ENCODE measurements at places on chromosomes 5 and 9.

- DNase-seq: no peak
Measured at GRCh38 chr5:159463590-159464321, 133.5 kb upstream of the IL12B start.

DNA sequence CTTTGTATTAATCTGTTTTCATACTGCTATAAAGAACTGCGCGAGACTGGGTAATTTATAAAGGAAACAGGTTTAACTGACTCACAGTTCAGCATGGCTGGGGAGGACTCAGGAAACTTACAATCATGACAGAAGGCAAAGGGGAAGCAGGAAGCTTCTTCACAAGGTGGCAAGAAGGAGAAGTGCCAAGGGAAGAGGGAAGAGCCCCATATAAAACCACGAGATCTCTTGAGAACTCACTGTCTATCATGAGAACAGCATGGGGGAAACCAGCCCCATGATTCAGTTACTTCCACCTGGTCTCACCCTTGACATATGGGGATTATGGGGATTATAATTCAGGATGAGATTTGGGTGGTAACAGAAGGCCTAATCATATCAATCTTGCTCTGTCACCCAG is 60.9 kb upstream of the CHD1 start:
- DNase-seq: no peak

DNA sequence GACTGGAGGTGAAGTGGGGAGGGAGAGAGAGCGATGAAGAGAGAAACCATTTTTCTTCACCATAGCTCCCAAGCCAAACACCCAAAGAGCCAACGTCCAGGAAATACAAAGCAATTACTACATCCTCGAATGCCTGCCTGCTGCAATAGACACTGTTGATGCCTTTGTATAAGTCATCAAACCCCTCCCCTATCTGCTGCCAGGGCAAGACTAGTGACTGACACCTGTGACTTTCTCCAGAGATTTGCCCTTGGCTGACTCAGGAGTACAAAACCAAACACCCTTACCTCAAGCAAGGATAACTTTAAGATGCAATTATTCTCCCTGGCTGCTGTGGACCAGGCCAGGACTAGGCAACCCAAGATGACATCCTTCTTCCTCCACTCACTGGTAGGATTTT is 81.8 kb upstream of the RASA1 start:
- DNase-seq: no peak

DNA sequence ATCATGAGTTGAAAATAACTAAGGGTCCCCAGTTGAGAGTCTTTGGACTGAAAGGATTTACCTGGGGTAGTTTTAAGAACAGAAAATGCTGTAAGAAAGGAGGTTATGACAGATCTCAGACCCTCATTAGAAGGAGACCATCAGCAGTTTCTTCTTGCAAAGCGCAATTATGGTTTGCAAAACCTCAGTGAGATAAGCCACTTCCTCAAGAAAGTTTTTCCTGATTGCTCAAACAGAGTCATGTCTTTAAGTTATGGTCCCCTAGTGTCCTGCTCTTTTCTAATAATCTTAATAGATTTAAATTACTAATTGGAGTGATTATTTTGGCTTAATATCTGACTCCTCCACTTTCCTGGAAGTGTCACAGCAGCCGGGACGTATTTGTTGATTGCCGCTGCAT is 293.2 kb upstream of the KLF4 start:
- DNase-seq: no peak

GRCh38 chr5:59616413-59616812 is 277.1 kb downstream of the PDE4D start:
- DNase-seq: no peak

DNA sequence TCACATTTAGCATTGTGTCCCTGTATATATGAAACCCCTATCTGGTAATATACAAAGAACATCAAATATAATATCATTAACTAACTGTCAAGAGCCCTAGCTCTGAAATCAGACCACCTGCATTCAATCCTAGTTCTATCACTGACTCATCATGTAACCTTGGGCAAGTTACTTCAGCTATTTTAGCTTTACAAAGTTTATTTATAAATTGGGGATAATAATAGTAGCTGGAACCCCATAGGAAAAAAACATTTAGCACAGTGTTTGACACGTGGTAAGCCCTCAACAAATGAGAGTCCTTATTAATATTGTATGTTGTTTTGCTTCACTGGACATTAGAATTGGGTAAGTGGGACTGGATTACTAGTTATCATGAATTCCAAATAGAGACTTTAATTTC is 157.5 kb downstream of the EBF1 start:
- no peak for DNase-seq

DNA sequence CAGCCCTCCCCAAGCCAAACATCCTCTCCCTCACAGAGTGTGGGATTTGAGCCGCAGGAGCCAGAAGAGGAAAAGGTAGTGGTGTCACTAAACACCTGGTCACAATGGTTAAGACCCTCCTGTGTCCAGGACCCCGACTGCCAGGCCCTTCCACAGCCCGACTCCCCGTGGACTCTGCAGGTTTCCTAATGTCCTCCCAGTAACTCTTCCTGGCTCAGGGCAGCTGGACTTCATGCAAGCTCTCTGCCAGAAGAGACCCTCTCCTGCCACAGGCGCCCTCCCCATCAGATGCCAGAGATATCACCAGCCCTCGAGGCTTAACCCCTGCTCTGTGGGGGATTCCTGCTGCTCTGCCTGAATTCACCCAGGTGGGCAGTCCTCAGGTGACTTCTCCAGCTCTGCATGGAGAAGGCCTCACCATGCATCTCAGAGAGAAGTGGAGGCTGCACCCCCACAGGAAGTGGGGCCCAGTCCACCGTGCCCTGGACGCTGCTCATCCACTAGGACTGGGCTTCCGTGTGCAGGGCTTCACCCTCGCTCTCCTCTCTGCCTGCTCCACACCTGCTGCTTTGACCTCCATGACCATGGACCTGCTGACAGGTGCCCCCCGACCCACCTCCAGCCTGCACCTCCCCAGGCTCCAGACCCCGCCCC is 111.2 kb downstream of the ADAMTS2 start:
- no peak for DNase-seq

DNA sequence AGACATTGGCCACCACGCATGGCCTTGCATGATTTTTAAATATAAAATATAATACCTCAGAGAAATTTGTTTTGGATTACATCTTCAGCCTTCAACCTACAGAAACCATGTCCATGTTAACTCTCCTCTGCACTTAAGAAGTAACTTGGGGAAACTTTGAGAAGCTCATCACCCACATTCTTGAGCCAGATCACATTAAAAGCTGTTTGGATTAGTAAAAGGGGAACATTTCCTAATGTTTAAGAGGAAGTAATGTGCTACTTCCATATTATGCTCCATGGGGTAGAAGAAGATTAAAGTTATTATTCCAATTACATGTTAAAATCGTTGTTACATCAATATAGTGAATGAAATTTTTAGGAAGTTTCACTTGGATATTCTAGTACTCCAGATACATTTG is 10.4 kb upstream of the CEP120 start:
- no peak for DNase-seq

DNA sequence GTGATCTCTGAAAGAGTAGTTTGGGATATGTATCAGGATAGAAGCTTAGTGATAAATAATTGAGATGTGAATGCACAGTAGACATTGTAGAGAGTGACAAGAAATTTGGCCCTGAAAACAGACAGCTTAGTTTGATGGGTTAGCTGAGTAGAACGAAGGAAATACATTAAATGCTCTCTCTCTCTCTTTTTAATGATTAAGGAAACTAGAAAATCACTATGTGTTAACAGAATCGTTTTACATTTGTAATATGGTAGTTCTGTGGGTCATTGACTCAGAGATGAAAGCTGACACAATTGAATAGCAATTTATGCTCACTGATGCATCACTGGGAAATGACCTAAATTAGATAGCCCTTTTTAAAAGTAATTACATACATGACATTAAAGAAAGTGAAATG is 739.8 kb upstream of the PTPRD start:
- no peak for DNase-seq

- DNase-seq: no peak
Measured at GRCh38 chr5:37803487-37803886, 36.4 kb downstream of the GDNF start.

All from stimulated activated CD4-positive, alpha-beta T cell treated with anti-CD3 and anti-CD28 coated beads, Interleukin-15, amount 100 ng/mL, for 1 hour (primary cell).